ELR (cell line): ENCODE measurements at places on chromosomes 16 and 17.

- no peak for DNase-seq
These were observed 17.2 kb downstream of the SKAP1 start for GRCh38 chr17:48412841-48413240.

GRCh38 chr16:81018496-81018895 lies 11.5 kb downstream of the CENPN start:
- no peak for DNase-seq

GRCh38 chr16:10846213-10846998 lies 27.8 kb upstream of the TVP23A start:
- DNase-seq, result no peak

DNA sequence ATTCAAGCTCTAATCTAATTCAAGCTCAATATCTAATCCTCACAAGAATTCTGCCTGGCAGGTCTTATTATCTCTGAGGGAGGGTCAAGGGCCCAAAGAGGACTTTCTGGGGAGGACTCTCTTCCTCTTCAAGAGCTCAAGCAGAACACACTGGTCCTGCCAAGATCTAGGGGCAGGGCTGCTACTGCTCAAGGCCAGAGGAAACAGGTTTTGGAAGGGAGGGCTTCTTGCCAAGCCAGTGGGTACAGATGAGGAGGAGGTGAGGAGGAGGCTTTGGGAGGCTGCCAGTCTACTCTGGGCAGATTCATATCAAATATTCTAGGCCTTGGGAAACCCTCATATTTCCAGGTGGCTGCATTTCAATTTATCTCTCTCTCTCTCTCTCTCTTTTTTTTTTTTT lies 51.8 kb upstream of the IL34 start:
- DNase-seq, result no peak

DNA sequence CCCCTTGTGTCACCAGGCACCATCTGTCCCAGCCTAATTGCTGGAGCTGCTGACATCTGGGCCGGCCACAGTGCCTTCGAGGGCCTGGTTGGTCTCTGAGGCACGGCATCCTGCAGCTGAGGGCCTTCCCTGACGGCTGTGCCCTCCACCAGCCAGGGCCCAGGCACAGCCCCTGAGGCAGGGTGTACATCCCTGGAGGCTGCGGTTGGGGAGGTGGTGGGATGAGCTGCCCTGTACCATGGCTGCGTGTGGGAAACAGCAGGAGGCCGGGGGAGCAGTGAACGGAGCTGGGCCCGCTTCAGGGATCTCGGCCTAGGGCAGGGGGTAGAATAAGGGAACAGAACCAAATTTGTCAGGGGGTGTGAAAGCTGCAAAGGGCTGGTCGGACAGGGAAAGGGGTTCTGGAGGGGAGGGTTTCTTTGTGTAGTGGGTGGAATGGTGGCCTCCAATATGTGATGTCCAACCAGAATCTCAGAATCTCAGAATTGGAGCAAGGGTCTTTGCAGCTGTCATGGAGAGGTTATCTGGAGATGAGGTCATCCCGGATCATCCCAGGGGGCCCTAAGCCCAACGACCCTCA lies 10.0 kb upstream of the SLC38A10 start:
- DNase-seq, result no peak

GRCh38 chr16:17205279-17206211 lies 265.2 kb downstream of the XYLT1 start:
- no peak for DNase-seq

DNA sequence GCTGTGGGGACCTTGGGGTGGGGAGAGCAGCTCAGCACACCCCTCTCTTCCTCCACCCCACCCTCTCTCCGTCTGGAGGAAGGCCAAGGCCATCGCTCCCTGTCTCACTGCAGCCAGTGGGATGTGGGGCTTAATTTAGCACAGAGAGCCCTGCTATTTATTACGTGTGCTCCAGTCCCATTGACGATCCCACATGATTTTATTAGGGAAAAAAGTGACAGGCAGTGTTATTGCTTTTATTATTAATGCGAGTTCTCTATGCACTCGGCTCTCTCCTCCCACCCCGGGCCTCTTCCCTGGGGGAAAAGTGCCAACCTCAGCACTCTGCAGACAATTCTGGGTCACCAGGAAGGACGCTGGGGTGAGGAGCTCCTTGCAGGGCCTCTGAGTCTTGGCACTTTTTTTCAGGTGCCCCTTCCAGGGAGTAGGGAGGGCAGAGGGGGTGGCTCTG lies 57.3 kb downstream of the MGAT5B start:
- no peak for DNase-seq

DNA sequence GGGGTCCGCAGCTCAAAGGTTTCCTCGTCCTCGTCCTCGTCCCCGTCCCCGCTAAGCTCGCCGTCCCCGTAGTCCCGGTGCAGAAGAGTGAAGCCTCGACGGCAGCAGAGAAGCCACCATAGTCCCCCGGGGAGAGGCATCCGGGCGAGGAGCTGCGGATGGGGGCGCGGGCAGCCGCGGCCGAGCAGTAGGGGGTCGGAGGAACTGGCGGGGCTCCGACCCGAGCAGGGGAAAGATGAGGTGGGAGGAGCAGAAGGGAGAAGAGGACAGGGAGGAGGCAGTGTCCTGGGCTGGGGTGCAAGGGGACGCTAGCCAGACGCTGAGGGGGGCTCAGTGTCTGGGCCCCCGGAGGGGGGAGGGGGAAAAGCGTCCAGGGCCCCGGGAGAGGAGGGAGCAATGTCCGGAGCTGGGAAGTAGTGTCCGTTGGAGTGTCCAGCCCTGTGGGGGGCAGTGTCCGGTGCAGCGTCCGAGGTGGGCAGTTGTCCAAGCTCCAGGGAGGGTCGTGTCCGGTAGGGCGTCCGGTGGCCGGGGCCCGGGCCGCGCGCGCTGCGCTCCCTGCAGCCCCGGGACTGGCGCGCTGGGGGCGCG lies at the start of gene PLEKHH3:
TSS of gene PLEKHH3 (minus strand) at position 571 of the 588 bp plus-strand sequence. CDS start at position 140, 431 bp downstream.
- DNase-seq, result no peak

DNA sequence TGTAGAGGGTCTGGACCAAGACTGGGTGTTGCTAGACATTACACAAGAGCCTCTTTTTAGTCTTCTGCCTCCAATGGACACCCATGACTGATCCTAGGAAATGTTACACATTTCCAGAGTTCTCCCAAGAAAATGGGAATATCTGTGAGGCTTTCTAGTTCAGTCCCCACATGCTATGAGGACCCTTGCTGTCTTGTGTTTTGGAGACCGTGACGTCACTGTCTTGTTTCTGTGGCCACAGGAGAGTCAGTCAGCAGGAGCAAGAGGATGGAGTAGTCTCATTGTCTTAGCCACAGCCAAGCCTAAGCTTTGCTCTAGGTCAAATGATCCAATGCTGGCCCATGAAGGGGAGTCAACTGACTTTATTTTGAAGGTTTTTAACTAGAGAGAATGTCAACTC lies 820.1 kb upstream of the RBFOX1 start:
- no peak for DNase-seq

GRCh38 chr16:77944631-77945030 lies 77.7 kb upstream of the CLEC3A start:
- DNase-seq, result no peak

GRCh38 chr17:927611-928461 lies 51.7 kb downstream of the NXN start:
- DNase-seq, result peak; percentile 97

- no peak for DNase-seq
These were observed 9.7 kb downstream of the HNF1B start for GRCh38 chr17:37735165-37735564.

DNA sequence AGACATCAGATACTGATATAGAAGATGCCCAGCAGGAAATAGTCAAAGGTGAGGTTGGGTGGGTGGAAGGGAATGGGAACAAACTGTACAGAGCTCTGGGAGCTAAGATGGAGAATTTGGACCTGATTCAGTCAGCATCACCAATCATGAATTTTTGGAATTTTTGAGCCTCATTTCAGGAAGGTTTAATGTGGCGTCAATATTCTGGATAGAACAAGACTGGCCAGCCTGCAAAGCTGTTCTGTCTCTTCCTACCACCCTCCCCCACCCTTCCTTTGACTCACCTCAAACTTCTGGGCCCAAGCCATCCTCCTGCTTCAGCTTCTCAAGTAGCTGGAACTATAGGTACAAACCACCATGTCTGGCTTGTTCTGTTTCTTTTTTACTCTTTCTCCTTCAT lies 32.6 kb downstream of the CTCF start:
- DNase-seq, result peak; percentile 39

- DNase-seq, result peak; percentile 37
These were observed 2.8 kb downstream of the MAPK8IP3 start for GRCh38 chr16:1708768-1709180.
